Upper lobe of left lung (tissue), 6 donors: ENCODE measurements at places on chromosomes 2 and 18. TPM values are rescaled to one million over a fixed set of nuclear protein-coding genes. Genes with fewer than 3 reads are reported as not detected.

GRCh38 chr2:24877067-24877466 lies 43.0 kb downstream of the ADCY3 start:
- no peak for DNase-seq

DNA sequence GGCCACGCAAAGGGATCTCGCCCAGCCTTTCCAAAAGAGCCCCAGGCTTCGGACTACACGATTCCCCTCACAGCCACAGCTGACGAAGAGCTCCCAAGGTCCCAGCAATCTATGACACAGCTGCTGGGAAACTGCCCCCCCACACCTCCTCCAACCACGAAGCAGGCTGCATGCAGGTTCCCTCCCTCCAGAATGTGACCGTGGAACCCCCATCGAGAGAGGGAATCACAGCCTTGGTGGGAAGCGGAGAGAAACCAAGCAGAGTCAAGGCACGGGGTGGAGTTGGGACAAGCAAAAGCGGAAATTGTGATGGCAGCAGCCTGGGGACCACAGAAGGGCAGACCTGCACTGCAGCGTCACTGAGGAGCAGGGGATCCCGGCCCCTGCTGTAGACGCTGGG lies 50.3 kb downstream of the KCNF1 start:
- no peak for DNase-seq

DNA sequence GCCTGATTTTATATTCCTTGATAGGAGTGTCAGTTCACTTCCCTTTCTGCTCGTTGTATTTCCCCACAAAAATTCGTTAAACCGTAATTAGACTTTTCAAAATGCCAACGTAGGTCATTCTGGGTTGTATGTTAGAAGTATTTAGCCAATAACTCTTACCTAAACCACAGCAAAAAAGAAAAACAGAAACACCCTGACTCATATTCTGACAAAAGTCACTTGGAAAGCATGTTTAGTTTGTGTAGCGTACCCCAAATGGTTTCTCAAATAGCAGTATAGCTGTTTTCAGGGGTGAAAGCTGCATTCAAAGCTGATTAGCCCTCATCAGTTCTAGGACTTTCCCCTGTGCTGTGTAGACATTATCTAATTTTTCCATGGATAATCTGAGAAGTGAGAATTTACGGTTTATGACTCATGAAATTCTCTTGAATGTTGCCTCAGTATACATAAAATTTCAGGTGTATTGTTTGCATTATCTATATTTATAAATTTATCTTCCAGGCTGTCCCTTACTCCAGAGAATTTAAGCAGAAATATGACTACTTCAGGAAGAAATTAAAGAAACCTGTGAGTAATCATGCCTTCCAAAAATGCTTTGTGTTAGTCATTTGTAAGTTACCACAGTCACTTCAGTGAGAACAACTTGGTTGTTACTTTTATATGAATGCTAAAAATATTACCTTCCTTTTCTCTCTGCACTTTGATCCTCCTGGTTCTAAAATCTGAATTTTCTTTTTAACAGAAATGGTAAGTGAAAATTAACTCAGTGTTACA lies 264.9 kb downstream of the ALPK2 start:
- no peak for DNase-seq

The LIMS3 gene
- 1.2 TPM for total RNA-seq

The GKN1 gene
- total RNA-seq, result not detected

DNA sequence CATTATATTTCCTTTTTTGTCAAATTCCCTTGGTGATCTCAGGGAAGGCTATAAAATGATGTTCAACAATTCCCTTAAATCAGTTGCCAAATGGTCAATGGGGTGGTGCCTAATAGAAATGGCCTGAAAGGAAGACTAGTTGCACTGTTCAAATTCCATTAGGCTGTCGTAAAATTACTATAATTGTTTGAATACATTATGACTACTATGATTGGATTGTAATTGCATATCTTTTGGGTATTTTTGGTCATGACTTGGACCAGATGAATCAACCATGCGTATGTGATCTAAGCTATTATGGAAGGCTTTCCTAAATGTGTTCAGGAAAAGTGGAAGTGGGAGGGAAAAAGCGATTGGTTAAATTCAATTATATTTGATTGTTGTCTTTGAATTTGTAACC lies 41.3 kb upstream of the KCNE4 start:
- DNase-seq, result no peak

- DNase-seq, result no peak
These were observed 24.2 kb upstream of the ZDBF2 start for GRCh38 chr2:206250041-206250897.

The LBH gene
- 209 TPM for total RNA-seq

DNA sequence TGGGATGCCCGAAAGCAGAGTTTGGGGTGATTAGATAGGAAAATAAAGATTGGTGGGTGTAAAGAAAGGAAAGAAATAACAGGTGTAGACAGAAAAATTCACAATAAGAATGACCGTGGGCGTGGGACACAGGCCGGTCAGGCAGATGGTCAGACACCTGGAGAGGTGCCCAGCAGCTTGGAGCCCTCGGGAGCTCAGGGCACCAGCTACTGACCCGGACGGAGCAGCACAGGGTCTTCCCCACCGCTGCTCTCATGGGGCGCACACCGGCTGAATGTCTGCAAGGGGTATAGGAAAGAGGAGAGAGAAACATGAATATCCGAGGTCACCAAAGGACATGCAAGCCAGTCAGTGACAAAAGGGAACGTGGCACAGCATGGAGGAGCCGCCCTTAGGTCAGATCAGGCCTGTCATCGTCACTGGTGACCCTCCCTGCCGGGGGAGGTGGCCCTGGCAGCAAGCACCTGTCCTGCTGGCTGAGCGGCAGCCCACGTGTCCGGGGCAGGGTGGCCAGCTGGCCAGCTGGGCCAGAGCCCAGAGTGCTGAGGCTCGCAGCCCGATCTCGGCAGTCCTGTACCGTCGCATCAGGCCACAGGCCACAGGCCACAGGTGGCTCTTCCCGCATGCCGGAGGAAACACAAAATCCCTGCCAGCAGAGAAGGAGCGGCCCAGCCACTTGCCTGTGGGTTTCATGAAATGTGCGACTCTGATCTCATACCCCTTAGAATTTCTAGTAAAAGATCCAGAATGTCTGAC lies 112.0 kb upstream of the NDUFV2 start:
- DNase-seq, result no peak

The CHST9 gene
- 2.7 TPM for total RNA-seq
